Cardiac ventricle fibroblast (primary cell): ENCODE measurements at places on chromosomes 16 and 17. TPM values are rescaled to one million over a fixed set of nuclear protein-coding genes. Genes with fewer than 3 reads are reported as not detected.

PRSS27 gene
- 0.05 and 0.12 TPM in 2 replicates for total RNA-seq

VWA3A gene
- total RNA-seq = 0.15 TPM in 1 of 2 replicates, not detected in the other

CTNS gene
- 13.9 and 23.1 TPM in 2 replicates for total RNA-seq

HS3ST6 gene
- not detected in 2 replicates for total RNA-seq

GPR142 gene
- not detected in 2 replicates for total RNA-seq

KRT9 gene
- total RNA-seq = not detected in 2 replicates

TLCD1 gene
- total RNA-seq = 7.0 and 11.3 TPM in 2 replicates

NOS2 gene
- 0.20 and 0.37 TPM in 2 replicates for total RNA-seq

SOX9 gene
- total RNA-seq = 41.6 and 54.9 TPM in 2 replicates

CHRNE gene
- 0.31 and 0.54 TPM in 2 replicates for total RNA-seq

MPV17L gene
- 0.34 and 0.62 TPM in 2 replicates for total RNA-seq

ARHGAP44 gene
- total RNA-seq = 1.2 and 2.1 TPM in 2 replicates
